ENCODE measurements at places on chromosomes 11 and 22. TPM values are rescaled to one million over a fixed set of nuclear protein-coding genes. Genes with fewer than 3 reads are reported as not detected.

DNA sequence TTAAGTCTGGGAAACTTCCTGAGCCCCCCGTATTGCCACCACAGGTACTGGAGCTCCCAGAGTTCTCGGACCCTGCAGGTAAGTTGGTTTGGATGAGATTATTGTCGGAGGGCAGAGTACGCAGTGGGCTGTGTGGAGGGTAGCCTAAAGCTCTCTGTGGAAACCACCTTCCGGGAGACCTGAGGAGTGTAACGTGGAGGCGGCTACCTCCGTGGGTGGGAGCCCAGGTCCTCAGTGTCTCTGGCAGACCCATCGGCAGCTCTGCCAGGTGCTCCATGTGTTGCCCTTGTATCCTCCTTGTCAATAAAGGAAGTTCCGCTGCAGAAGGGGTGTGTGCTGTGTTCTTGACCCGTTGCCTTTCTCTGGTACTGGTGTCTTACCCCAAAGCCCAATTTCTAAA is 61.4 kb downstream of the SYT13 start:
- no peak overlapping the region for H3K27ac ChIP-seq
- H3K4me3 ChIP-seq = no peak overlapping the region
- H3K36me3 ChIP-seq = no peaks in the 10 kb centered on the region
- no peaks in the 10 kb centered on the region for H3K4me1 ChIP-seq
- peaks cover 52% of the 10 kb centered on the region for H3K27me3 ChIP-seq
- no peak for DNase-seq

GRCh38 chr11:111521135-111521534 is 6.6 kb downstream of the HOATZ start:
- H3K4me3 ChIP-seq = no peak overlapping the region
- no peaks in the 10 kb centered on the region for H3K4me1 ChIP-seq
- no peak overlapping the region for H3K27ac ChIP-seq
- peaks cover 8% of the 10 kb centered on the region for H3K27me3 ChIP-seq
- no peaks in the 10 kb centered on the region for H3K36me3 ChIP-seq

DNA sequence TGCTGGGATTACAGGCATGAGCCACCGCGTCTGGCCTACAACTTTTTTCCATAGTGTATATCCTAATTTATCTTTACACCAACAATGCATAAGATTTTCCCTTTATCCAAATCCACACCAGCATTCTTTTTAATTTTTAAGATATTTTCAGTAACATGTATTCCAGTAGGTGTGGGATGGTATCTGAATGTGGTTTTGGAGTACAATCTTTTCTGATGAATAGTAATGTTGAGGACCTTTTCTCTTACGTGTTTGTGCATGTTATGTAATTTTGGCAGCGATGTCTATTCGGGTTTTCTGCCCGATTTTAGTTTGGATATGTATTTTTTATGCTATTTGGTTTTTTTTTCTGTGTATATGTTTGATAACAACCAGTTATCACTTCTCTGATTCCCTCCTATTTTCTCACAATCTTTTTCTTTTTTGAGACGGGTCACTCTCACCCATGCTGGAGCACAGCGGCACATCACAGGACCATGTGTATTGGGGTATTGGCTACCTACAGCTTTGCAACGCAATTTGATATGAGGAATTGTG is 114.6 kb upstream of the GRK3 start:
- no peaks in the 10 kb centered on the region for H3K4me1 ChIP-seq
- no peaks in the 10 kb centered on the region for H3K27me3 ChIP-seq
- DNase-seq = no peak
- H3K4me3 ChIP-seq = peak overlapping the region; percentile 73
- no peak overlapping the region for H3K27ac ChIP-seq

- no peaks in the 10 kb centered on the region for H3K4me1 ChIP-seq
- no peak overlapping the region for H3K4me3 ChIP-seq
- no peaks in the 10 kb centered on the region for H3K27me3 ChIP-seq
- H3K36me3 ChIP-seq = no peaks in the 10 kb centered on the region
Observed at GRCh38 chr11:20990447-20990846, 321.1 kb downstream of the NELL1 start.

GRCh38 chr11:79205786-79206185 is 235.0 kb downstream of the TENM4 start:
- H3K27me3 ChIP-seq = no peaks in the 10 kb centered on the region
- no peaks in the 10 kb centered on the region for H3K4me1 ChIP-seq
- no peak overlapping the region for H3K4me3 ChIP-seq
- no peak overlapping the region for H3K27ac ChIP-seq

DNA sequence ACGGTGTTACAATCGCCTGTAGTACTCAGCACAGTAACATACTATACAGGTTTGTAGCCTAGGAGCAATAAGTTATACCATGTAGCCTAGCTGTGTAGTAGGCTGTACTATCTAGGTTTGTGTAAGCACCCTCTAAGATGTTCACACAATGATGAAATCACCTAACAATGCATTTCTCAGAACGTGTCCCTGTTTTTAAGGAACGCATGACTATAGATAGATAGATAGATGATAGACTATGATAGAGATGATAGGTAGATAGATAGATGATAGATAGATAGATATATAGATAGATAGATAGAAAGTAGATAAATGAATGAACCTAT is 203.9 kb downstream of the FAM76B start:
- H3K4me3 ChIP-seq = no peak overlapping the region
- H3K27ac ChIP-seq = no peak overlapping the region
- H3K4me1 ChIP-seq = no peaks in the 10 kb centered on the region
- no peak for DNase-seq
- no peaks in the 10 kb centered on the region for H3K36me3 ChIP-seq

The SLC1A2 gene
- total RNA-seq = not detected

The RHOD gene
- total RNA-seq = not detected

The HYLS1 gene
- 3.6 TPM for total RNA-seq

The CENPM gene
- 37.4 TPM for total RNA-seq

The LMNTD2 gene
- total RNA-seq = 3.9 TPM

The ZC3H12C gene
- 4.7 TPM for total RNA-seq

The POTEH gene
- total RNA-seq = not detected

The RAB36 gene
- 0.09 TPM for total RNA-seq

The C1QTNF5 gene
- 0.47 TPM for total RNA-seq

Data from K562 (cell line).